NCI-H1092 (cell line): ENCODE measurements at places on chromosomes 6 and 20.

- DNase-seq: no peak
These were observed 8.8 kb downstream of the CEP43 start for GRCh38 chr6:167007985-167008384.

- no peak for DNase-seq
These were observed 110.5 kb downstream of the HAO1 start for GRCh38 chr20:7829776-7830175.

GRCh38 chr6:157194643-157195042, 128.7 kb downstream of the TMEM242 start:
- DNase-seq: no peak

- no peak for DNase-seq
These were observed 105.6 kb downstream of the CHD6 start for GRCh38 chr20:41512624-41513023.

GRCh38 chr20:3563548-3564177, 92.8 kb downstream of the ATRN start:
- DNase-seq: no peak

DNA sequence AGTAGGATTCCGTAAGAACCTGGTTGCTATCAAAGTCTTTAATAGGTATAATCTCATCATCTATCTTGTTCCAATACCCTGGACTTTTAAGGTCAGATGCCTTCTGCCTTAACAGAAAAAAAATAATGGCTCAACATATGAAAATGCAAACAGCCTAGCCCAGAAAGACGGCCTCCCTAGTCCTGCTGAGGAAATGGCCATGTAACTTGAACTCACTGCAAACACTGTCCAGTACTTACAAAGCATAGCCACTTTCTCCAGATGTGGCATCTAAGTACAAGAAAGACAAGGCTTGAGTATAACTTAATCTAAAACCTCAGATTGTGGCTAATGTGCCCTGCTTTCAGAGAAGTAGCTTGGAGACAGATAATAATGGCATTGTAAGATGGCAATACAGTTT, 26.5 kb downstream of the FASTKD5 start:
- no peak for DNase-seq

- no peak for DNase-seq
These were observed 429.5 kb upstream of the ARID1B start for GRCh38 chr6:156347656-156348055.

DNA sequence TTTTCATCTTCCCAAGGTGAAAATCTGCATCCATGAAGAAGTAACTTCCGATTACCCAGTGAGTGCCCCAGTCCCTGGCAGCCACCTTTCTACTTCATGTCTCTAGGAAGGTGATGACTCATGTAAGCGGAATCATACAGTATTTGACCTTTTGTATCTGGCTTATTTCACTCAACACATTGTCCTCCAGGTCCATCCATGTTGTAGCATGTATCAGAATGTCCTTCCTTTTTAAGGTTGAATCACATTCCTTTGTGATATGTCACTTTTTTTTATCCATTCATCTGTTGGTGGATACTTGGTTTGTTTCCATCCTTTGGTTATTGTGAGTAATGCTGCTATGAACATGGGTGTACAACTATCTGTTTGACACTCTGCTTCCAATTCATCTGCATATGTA, 176.3 kb upstream of the CDYL start:
- no peak for DNase-seq

GRCh38 chr6:157158897-157159296, 164.4 kb downstream of the TMEM242 start:
- no peak for DNase-seq

DNA sequence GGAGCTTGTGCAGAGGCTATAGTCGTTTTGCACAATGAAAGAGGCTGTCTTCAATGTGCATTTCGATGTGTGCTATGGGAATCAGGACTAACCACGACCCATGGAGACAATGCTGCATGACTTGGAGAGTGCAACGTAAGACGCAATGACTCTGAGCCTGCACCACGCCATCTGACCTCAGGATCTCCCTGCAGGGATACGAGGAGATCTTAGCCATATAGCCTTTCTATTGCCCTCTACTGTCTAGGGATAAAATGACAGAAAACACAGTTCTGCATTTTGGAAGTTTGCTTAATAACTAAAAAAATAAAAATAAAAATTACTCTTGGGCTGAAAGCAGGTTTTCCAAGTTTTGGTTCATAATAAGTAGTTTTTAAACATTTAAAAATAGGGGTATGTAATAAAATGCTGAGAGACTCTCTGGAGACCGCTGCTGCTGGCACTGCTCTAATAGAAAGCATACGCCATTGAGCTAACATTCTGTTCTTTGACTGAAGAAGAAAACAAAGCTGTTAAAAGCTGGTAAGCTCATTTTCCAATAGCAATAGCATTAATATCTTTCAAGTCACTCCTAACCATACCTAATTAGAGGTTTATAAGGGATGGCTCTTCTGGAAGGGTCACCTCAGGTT, 87.2 kb downstream of the PDE7B start:
- DNase-seq: no peak

- no peak for DNase-seq
These were observed 97.7 kb downstream of the BTBD9 start for GRCh38 chr6:38542031-38542430.

DNA sequence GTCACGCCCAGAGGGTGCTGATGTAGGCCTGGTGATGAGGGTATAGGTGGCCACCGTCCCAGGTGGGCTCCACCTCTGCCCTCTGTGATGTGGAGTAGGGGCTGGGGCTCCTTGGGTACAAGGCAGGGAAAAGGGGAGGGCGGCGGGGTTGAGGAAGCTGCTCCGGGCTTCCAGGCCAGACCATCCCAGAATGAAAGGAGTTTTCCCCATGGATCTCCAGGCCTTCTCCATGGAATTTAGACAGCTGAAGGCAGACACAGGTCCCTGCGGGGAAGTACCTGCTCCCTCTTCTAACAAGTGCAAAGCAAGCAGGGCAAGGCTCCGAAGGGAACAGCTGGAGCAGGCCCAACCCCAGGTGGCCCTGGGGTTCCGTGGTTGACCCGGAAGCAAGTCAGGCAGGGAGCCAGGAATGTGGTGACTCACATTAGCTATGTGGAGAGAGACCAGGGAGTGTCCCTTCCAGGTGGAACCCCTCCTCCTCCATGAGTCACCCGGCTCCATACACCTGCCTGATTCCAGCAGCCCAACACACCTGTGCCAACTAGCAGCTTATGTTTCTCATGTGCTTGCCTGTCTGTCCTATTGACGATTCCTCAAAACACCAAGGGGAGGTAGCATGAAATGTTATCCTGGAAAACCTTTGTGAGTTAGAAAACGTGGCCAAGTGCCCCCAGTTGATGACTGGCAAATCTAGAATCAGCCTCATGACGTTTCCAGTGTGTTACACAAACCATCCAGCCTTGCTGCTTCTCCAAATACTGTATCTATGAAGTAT, 59.7 kb upstream of the SNX9 start:
- peak; percentile 20 for DNase-seq

GRCh38 chr20:23646106-23646873, 8.5 kb upstream of the CST3 start:
- DNase-seq: no peak

DNA sequence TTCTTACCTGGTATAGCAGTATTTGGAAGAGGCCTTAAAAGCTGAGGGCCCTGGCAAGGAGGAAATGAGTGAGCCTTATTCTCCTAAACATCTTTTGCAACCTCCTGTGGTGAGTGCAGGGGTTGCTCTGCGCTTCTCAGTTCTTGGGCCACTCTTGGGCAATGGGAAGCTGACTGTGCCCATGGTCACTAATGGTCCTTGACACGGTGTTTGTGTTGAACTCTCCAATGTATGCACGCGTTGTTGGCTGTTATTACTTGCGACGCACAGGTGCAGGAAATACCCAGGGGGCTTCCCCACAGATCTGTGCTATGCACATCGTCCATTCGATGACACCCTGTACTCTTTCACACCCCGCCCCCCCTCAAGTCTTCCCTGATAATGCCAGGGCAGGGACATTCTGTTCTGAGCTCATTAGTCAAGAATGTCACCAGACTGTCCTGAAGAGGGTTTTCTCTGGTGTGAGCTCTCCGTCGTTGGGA, 79.7 kb downstream of the EDN1 start:
- DNase-seq: no peak

DNA sequence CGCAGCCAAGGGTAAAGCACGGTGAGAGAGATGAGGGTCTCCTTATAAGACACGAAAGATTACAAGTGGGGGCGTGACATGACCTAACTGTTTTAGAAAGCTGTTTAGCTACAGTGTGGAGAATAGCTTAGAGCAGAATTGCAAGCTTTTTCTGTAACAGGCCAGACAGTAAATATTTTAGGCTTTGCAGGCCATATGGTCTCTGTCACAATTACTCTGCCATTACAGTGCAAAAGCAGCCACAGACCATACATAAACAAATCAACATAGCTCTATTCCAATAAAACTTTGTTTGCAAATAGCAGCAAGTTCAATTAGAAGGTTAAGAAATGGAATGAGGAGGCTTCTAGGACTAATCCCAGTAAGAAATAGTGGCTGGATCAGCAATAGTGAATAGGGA, 16.8 kb downstream of the PGM3 start:
- DNase-seq: no peak

- DNase-seq: no peak
These were observed 15.1 kb downstream of the RMND1 start for GRCh38 chr6:151436802-151437201.

- DNase-seq: no peak
These were observed 22.6 kb upstream of the HLA-DQB2 start for GRCh38 chr6:32785781-32786533.

GRCh38 chr6:105301756-105302616, 100.9 kb downstream of the PREP start:
- no peak for DNase-seq

DNA sequence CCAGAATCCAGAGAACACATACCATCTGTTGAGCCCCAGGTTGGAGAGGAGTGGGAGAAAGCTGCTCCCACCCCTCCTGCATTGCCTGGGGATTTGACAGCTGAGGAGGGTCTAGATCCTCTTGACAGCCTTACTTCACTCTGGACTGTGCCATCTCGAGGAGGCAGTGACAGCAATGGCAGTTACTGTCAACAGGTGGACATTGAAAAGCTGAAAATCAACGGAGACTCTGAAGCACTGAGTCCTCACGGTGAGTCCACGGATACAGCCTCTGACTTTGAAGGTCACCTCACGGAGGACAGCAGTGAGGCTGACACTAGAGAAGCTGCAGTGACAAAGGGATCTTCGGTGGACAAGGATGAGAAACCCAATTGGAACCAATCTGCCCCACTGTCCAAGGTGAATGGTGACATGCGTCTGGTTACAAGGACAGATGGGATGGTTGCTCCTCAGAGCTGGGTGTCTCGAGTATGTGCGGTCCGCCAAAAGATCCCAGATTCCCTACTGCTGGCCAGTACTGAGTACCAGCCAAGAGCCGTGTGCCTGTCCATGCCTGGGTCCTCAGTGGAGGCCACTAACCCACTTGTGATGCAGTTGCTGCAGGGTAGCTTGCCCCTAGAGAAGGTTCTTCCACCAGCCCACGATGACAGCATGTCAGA, 77.4 kb downstream of the ASXL1 start:
- DNase-seq: no peak

- no peak for DNase-seq
These were observed 79.5 kb upstream of the PBOV1 start for GRCh38 chr6:138297761-138298298.

DNA sequence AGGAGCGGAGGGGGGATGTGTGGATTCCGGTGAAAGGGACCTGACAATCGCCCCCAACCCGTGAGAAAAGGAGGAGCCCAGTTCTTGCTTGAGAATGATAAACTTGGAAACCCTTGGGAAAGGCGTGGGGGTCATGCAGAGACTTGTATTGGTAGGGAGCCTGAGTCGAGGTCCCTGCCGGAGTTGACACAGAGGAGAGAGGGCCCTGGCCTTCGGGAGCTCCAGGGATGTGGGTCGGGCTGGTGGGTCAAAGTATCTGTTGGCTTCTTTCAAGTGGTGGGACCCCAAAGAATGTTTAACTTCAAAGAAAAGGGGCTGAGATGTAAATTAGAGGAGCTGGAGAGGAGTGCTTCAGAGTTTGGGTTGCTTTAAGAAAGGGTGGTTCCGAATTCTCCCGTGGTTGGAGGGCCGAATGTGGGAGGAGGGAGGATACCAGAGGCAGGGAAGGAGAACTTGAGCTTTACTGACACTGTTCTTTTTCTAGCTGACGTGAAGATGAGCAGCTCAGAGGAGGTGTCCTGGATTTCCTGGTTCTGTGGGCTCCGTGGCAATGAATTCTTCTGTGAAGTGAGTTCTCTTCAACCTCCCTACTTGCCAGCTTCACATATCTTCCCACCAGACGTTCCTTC, 571 bp downstream of the CSNK2B start:
- DNase-seq: no peak

DNA sequence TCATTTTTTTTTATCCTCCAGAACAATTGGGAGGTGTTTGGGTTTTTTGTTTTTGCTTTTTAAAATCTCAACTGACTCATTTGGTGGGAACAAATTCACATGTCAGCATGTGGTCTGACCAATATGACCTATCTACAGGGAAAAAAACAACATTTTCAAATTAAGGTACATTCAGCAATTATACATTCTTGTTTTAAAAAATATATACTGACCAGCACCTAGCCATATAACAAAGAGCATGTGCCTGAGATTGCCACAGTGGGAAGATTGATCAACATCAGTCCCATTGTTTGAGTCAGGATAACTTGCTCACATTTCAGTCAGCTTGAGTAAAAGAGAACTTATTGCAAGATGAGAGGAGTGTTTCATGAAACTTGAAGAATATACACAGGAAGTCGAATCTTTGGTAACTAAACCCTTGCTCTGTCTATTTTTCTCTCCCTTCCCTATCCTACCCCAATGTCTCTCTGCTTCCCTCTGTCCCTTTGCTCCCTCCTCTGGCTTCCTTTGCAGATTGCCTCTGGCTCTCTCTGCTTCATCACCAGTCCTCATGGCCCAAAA, 163.2 kb upstream of the TAB2 start:
- no peak for DNase-seq

DNA sequence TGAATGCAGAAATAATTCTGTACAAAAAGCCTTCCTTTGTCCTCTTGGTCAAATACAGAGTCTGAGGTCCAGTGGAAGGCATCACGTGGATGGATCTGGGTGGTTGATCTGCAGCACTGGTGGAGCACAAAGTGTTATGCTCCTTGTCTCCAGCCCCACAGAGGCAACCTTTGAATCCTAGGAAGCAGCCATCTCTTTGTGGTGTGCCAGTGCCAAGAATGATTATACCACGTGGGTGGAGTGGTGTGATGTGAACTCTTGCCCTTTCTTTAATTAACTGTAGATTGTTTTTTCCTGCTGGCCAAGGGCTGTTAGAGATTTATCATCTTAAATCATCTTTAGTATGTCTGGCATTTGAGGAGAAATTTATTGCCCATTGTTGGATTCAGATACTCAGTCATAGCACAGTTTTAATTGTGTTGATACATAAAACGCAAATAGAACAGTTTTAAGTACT, 31.1 kb downstream of the NCOA7 start:
- DNase-seq: peak; percentile 52

DNA sequence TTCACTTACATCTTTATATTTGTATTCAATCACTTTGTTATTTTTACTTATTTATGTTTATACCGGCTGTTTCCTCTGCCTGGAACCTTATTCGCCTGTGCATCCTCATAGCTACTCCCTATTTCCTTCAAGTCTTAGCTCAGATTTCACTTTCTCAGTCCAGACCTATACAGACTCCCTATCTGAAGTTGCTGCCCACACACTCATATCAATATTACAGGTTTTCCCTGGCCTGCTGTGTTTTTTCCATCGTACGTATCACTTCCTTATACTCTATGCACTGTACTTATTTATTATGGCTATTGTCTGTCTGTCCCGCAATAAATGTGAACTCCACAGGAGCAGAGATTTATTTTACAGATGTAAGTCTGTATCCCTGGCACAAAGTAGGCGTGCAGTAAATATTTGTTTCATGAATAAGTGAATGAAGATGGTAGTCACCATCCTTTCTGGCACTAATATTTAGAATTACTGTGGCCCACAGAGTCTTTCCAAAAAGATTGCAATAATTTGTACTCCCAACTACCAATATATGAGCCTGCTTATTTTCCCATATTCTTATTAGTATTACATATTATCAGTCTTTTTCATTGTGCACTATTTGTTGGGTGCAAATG, 64.9 kb downstream of the TNFAIP3 start:
- no peak for DNase-seq
